ENCODE measurements at places on chromosomes 2 and 18.

- H3K27me3 ChIP-seq: no peaks in the 10 kb centered on the region
- no peak for DNase-seq
- no peaks in the 10 kb centered on the region for H3K36me3 ChIP-seq
- H3K27ac ChIP-seq: no peak overlapping the region
- peaks cover 23% of the 10 kb centered on the region for H3K4me1 ChIP-seq
Observed at GRCh38 chr2:64841461-64841860, 147.7 kb upstream of the SLC1A4 start.

- no peaks in the 10 kb centered on the region for H3K36me3 ChIP-seq
- H3K4me3 ChIP-seq: no peak overlapping the region
- H3K27me3 ChIP-seq: peaks cover 2% of the 10 kb centered on the region
- no peak overlapping the region for H3K27ac ChIP-seq
- DNase-seq: no peak
Observed at GRCh38 chr2:119531292-119531691, 7.0 kb upstream of the SCTR start.

- no peak overlapping the region for H3K27ac ChIP-seq
- no peak overlapping the region for H3K4me3 ChIP-seq
- H3K27me3 ChIP-seq: no peaks in the 10 kb centered on the region
- peaks cover 22% of the 10 kb centered on the region for H3K36me3 ChIP-seq
- peaks cover 21% of the 10 kb centered on the region for H3K4me1 ChIP-seq
Observed at GRCh38 chr2:117956036-117956796, 57.7 kb downstream of the CCDC93 start.

GRCh38 chr2:202910698-202911097 is 775 bp downstream of the WDR12 start:
- peak overlapping the region; percentile 100 for H3K4me3 ChIP-seq
- DNase-seq: no peak
- no peaks in the 10 kb centered on the region for H3K4me1 ChIP-seq
- H3K27me3 ChIP-seq: no peaks in the 10 kb centered on the region
- no peak overlapping the region for H3K27ac ChIP-seq
- H3K36me3 ChIP-seq: no peaks in the 10 kb centered on the region

GRCh38 chr2:160394153-160394552 is 99.5 kb downstream of the RBMS1 start:
- peaks cover 49% of the 10 kb centered on the region for H3K4me1 ChIP-seq
- no peak for DNase-seq
- H3K36me3 ChIP-seq: peaks cover 2% of the 10 kb centered on the region
- H3K4me3 ChIP-seq: no peak overlapping the region
- H3K27ac ChIP-seq: peak overlapping the region; percentile 20
- no peaks in the 10 kb centered on the region for H3K27me3 ChIP-seq

GRCh38 chr2:25505622-25506021 is 163.9 kb upstream of the DNMT3A start:
- H3K27me3 ChIP-seq: no peaks in the 10 kb centered on the region
- no peaks in the 10 kb centered on the region for H3K4me1 ChIP-seq
- no peaks in the 10 kb centered on the region for H3K36me3 ChIP-seq
- DNase-seq: peak; percentile 27
- no peak overlapping the region for H3K27ac ChIP-seq

Measured in astrocyte (in vitro differentiated cells and primary cell).